ENCODE measurements at places on chromosomes 7 and 10.

DNA sequence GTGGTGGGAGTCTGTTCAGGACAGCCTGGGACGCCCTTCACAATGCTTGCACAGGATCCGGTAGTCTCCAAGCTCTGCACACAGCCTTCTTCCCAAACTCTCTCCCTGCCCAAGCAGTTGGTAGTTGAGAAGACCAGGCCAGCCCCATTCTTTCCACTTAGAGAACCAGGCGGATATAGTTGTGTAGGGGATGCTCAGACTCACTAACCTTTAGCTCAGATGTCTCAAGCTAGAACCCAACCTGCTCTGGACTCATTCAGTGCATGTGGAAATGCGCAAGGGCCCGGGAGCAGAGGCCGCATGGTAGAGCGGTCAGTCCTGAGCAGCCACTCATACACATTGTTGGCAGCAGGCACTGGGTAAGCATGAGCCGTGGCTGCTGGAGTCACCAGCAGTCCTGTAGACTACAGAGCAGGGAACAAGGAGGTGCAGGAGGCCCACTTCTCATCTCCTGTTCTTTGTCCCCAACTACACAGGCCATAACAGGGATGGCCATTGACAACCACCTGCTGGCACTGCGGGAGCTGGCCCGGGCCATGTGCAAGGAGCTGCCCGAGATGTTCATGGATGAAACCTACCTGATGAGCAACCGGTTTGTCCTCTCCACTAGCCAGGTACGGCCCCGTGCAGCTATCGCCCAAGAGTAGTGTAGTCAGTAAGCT is 17.2 kb upstream of the C10orf53 start:
- DNase-seq: no peak
- H3K36me3 ChIP-seq: no peaks in the 10 kb centered on the region
- no peak overlapping the region for H3K4me3 ChIP-seq
- peaks cover 4% of the 10 kb centered on the region for H3K27me3 ChIP-seq
- H3K27ac ChIP-seq: no peak overlapping the region

DNA sequence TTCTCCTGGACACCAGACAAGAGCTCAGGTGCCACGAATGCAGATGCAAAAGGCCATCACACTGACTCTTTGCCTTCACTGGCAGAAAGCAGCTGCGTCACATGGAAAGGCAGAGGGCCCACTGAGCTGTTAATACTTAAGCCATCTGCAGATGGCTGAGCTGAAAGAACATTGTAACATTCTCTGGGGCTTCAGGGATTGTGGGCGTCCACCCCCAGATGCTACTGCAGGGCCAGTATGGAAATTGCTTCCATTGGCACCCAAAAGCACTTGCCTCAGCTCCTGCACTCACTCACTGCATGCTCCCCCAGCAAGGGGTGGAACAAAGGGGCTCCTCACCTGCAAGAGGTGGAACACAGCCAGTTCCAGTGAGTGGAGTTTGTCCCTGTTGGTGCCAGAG is 1264.6 kb downstream of the REEP3 start:
- no peak overlapping the region for H3K27ac ChIP-seq
- no peaks in the 10 kb centered on the region for H3K27me3 ChIP-seq
- no peak overlapping the region for H3K4me3 ChIP-seq
- H3K36me3 ChIP-seq: no peaks in the 10 kb centered on the region
- no peak for DNase-seq
- H3K4me1 ChIP-seq: no peaks in the 10 kb centered on the region

DNA sequence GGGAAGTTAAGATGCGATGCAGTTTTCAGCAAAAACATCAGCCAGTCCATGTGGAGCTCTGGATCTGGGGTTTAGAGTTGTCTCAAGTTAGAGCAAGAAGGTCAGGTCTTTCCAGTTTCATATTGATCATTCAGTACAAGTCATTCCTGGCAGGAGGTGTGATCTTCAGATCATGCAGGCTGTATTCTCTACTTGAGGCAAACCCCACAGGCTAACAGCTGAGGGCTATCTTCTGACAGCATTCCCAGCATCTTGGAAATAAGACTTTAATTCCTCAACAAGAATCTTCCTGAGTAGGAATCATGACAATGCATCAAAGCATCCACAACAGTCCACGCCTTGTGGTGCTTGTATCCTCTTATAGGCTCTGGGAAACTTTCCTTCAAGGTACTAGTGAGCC is 94.9 kb upstream of the ZNF438 start:
- no peak for DNase-seq
- H3K4me1 ChIP-seq: no peaks in the 10 kb centered on the region
- H3K27me3 ChIP-seq: no peaks in the 10 kb centered on the region
- H3K27ac ChIP-seq: no peak overlapping the region
- no peak overlapping the region for H3K4me3 ChIP-seq

- no peaks in the 10 kb centered on the region for H3K27me3 ChIP-seq
- H3K27ac ChIP-seq: no peak overlapping the region
- no peaks in the 10 kb centered on the region for H3K4me1 ChIP-seq
- no peak overlapping the region for H3K4me3 ChIP-seq
- DNase-seq: no peak
- no peaks in the 10 kb centered on the region for H3K36me3 ChIP-seq
These were observed 170.9 kb upstream of the RHEB start for GRCh38 chr7:151690606-151691005.

- peak; percentile 17 for DNase-seq
- peak overlapping the region; percentile 37 for H3K27ac ChIP-seq
- no peaks in the 10 kb centered on the region for H3K27me3 ChIP-seq
- H3K4me3 ChIP-seq: no peak overlapping the region
These were observed 3.2 kb downstream of the PARP12 start for GRCh38 chr7:140059273-140060242.

DNA sequence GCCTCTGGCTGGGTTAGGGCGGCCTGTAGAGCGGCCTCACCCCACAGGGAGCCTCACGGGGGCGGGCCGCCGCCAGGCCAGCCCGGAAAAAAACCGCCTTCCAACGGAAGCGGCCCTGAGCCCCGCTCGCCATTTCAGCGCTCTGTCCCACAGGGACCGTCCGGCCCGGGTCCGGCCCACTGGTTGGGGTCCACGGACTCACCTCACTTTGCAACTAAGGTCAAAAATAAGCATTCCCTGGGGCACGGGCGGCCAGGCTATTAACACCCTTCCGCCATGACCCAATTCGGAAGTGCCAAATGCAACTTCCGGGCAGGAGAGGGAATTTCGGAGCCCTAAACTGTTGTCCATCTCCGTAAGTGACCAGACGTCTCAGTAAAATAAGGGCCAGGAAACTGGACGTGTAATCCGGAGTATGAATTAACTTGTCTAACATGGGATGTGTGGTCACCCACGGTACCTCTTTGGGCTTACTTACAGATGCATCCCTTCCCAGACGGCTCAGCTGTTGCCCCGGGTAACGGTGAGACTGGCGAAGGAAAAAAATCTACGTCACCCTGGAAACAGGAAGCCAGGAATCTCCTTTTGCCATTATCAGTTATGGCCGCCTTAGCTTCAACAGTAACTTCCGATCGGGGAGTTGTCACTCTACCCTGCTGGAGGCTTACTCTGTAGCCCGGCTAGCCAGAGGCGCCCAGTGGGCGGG is at the start of gene BBIP1:
TSS of gene BBIP1 (minus strand) at position 538 of the 706 bp plus-strand sequence. CDS start 1,023 bp downstream, outside the sequence.
- no peaks in the 10 kb centered on the region for H3K27me3 ChIP-seq
- no peaks in the 10 kb centered on the region for H3K36me3 ChIP-seq
- H3K4me3 ChIP-seq: peak within 1 kb of the TSS; percentile 96

All from effector memory CD4-positive, alpha-beta T cell (primary cell).